ENCODE measurements at places on chromosomes 6 and 20.

- DNase-seq: no peak
Measured at GRCh38 chr6:112154711-112155110, 67.3 kb downstream of the FAM229B start.

DNA sequence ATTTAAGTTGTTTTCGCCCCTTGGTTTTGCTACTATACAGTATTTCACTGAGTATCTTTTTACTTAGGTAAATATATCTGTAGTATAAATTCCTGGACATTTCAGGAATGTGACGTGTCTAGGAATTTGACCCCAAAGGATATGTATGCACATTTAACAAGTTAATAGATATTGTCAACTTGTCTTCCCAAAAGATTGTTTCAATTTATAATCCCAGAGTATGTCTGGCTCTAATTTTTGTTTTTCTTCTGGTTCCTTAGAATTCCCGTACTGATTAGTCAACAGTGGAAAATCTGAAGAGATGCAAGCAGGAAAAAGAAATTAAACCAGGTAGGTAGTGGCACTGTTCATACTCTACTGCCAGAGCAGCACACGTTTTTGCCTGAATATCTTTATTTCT is 7.2 kb downstream of the PKIG start:
- no peak for DNase-seq

DNA sequence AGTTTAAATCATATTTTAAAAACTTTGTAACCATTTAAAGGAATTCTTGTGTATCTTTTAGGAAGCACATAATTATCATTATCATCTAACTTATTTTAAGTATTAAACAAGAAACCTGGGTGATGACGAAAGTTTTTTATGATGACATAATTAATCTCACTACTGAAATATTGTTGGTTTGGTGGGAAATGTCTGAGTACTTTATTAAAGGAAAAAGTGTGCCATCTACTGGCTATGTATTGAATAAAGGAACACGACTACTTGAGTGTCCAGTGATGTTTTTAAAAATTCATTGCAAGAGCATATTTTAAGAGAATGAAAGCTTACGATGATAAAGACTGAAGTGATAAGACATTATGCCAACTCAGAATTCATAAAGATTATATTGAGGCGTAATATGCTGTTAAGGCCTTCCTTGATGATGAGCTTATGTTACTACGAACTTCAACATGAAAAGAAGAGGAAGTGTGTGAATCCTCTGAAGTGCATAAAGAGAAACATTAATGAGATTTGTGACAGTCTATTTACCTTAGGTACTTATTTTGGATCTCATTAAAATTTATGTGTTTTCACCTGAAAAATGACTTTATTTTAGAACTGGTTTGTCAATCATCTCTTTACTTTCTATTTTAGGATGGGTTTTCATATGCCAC is 12.0 kb upstream of the TRMT11 start:
- no peak for DNase-seq

- no peak for DNase-seq
Measured at GRCh38 chr6:135331002-135331401, 149.9 kb downstream of the MYB start.

GRCh38 chr6:36298027-36298426 is 28.2 kb downstream of the PNPLA1 start:
- DNase-seq: no peak

- no peak for DNase-seq
Measured at GRCh38 chr20:47274401-47275108, 81.9 kb downstream of the ZMYND8 start.

GRCh38 chr20:47230811-47231256 is 125.7 kb downstream of the ZMYND8 start:
- no peak for DNase-seq

DNA sequence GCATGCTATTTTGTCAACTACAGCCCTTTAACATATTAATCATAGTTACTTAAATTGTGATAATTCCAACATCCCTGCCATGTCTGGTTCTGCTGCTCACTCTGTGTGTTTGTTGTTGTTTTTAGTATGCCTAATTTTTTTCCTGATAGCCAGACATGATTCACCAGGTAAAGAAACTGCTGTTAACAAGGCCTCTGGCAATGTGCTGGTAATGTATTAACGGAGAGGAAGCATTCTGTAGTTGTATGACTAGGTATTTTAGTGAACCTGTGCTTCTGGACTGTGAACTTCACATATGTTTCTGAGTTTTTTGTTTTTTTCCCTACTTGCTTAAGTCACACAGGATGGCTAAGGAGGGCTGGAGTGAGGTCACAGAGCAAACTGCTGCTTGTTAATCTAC is 4.8 kb downstream of the DYNLT2 start:
- DNase-seq: no peak

- peak; percentile 8 for DNase-seq
Measured at GRCh38 chr6:105452924-105453756, 50.3 kb upstream of the PREP start.

- no peak for DNase-seq
Measured at GRCh38 chr6:158642097-158642601, 2.4 kb downstream of the DYNLT1 start.

DNA sequence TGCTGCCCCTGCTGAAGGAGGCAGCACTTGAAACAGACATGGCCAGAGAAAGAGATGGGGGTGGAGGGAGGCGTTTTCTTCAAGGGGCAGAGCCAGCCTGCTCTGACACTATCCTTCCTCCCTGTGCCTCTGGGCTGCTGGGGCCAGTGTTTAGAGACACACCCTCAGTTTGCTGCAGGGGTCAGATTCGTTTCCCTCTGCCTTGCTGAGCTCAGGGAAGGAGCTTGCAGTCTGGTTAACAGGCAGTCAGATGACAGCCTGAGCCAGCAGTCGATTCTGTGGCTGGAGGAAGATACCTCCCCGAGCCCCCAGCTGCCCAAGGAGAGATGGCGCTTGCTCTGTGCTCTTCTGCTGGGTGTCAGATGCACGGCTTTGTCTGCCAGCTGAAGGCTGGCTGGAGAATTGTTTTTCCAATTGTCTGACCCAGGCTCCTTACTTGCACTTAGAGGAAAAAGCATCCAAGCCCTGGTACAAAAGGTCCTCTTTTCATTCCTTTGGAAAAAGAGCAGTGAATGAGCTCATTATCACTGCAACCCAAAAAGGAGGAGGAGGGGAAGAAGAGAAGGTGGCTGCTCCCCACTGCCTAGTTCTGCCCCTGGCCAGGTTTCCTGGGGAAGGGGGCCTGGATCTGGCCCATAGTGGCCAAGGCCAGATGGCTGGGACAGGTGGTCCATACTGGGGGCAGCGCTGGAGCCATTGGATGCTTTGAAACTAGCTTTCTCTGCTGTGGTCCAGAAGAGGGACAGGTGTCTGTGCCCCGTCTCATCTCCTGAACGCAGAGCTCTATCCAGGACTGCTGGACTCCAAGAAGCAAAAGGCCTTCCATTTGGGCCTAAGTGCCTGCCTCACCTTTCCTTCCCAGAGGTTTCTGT is 88.2 kb downstream of the TCP11 start:
- no peak for DNase-seq

DNA sequence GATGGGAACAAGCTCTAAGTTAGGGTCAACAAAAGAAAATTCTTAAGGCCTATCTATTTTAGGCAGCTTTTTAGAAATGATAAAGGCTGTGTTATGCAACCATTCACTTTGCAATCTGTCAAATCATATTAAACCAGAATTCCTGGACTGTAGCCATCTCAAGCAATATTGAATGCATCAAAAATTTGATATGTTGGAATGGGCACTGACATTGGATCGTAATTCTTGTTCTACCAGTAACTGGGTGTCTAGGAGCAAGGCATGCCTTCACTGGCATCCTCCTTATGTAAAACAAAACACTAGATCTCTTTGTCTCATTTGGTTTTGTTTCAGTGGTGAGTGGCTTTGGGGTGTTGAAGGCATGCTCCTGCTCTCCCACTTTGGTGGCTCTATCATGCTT is 145.6 kb downstream of the JARID2 start:
- no peak for DNase-seq

GRCh38 chr20:22414305-22414742 is 170.0 kb downstream of the FOXA2 start:
- DNase-seq: no peak

DNA sequence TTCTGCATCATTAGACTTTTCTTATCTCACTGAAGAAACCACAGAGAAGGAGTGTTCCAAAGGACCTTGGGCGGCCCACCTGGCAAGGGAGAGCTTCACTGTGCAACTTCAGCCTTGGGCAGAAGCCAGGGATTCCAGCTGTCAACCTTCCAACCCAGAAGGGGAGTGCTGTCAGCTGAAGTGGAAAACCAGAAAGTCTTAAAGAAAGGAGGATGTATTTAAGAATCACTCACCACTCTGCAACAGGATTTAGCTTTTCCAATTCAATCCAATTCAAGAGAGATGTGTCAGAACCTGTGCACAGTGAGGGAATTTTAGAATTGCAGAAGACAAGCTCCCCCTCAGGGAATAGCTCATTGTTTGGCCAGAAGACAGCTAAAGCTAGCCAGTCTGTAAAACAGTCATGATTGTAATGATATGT is 553.7 kb downstream of the CD83 start:
- no peak for DNase-seq

Data from activated CD4-positive, alpha-beta T cell treated with anti-CD3 and anti-CD28 coated beads, Interleukin-2, amount 50 U/mL, for 1 hour (primary cell).